Brain microvascular endothelial cell (primary cell): ENCODE measurements at places on chromosomes 7 and 10.

GRCh38 chr7:137343281-137343841, at the start of gene PTN:
Gene PTN, minus strand, starts transcription at chr7:137343733. Its CDS starts 88,760 bp downstream, at chr7:137254973.
- DNase-seq, result peak; percentile 14

GRCh38 chr7:108102671-108103312, 27.4 kb downstream of the LAMB4 start:
- no peak for DNase-seq

- DNase-seq, result peak; percentile 87
Measured at GRCh38 chr7:105198223-105198622, 184.2 kb downstream of the KMT2E start.

GRCh38 chr7:135811506-135811905, 62.9 kb upstream of the FAM180A start:
- DNase-seq, result no peak

DNA sequence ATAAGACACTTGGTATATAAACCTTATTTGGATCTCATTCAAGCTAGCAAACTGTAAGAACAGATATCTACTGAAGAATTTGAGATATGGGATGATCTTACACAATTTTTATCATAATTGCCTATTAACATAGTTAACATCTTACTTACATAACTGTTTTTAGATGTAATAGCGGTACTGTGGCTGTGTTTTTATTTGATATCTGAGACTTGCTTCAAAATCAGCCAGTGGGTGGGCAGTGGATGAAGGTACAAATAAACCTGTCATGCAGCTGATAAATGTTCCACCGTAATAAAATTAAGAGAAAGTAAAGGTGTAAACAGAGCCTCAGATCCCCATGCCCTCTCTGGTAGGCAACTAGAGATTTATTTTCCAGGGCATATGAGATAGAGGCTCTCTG, 28.4 kb upstream of the PTPRN2 start:
- no peak for DNase-seq

DNA sequence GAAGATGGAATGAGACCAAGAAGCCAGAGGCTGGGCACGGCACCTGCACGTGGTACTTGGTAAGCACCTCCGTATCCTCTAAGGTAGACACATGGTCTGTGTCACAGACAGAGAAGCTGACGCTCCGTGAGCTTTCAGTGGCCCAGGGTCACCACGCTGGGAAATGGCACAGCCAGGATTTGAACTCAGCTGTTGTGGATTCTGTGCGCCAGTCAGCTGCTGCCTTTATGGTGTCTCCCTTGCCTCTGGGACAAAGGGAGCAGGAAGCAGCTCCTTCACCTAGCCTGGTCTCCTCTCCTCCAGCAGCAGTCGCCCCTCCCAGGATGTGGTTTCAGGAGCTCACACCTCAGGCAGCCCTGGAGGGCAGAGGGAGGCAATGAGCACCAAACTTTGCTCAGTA, 110.8 kb downstream of the ARHGAP22 start:
- DNase-seq, result no peak

DNA sequence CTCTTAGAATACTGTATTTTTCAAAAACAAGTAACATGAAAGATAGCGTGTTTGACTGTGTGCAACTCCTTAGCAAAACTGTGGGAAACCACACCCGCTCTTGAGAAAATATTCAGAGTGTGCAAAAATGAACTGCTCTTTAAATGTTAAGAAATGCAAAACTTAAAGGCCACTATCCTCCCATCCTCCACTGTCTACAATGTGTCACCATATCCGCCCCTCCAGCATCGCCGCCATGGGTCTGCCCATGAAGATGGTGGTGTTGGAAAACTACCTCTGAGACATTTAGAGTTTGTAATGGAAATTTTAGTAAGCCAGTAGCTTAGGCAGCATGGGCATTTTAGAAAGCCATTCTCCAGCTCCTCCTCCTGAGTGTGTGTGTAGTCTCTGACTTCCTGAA, 20.1 kb upstream of the NMT2 start:
- no peak for DNase-seq

DNA sequence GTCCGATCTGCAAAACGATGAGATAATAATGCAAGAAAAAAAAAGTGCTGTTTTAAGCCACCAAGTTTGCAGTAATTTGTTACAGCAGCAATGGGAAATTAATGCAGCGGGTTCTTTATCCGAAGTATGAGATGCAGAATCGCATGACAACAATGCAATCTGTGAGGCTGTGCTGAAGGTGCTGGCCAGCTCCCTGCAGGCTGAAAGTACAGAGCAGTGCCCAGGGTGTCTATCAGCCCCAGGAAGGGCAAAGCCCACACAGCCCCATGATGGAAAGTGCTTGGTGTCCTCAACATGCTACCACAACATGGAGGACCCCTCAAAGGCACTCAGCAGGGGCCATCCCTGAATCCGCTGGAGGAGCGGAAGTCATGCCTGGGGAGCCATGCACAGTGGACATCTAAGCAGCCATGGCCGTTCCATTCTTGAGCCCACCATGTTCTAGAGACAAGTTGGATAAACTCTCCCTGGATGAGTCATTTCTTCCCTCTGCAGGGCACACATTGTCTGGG, 199.5 kb upstream of the PFKP start:
- no peak for DNase-seq

DNA sequence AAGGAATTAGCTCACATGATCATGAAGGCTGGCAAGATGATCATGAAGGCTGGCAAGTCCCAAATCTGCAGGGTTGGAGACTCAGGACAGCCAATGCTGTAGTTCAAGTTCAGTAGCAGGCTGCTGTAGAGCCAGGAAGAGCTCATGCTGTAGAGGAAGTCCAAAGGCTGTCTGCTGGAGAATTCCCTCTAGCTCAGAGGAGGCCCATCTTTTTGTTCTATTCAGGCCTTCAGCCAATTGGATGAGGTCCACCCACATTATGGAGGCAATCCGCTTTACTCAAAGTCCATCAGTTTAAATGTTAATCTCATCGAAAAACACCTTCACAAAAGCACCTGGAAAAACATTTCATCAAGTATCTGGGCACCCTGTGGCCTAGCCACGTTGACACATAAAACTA, 24.8 kb upstream of the FAM171A1 start:
- no peak for DNase-seq

GRCh38 chr7:92729751-92730150, 106.6 kb downstream of the CDK6 start:
- DNase-seq, result no peak

GRCh38 chr10:5595994-5596471, 70.4 kb downstream of the ASB13 start:
- DNase-seq, result peak; percentile 81

- no peak for DNase-seq
Measured at GRCh38 chr7:138254444-138254843, 178.2 kb downstream of the AKR1D1 start.

- peak; percentile 82 for DNase-seq
Measured at GRCh38 chr10:22631646-22632278, 82.6 kb downstream of the PIP4K2A start.

- DNase-seq, result no peak
Measured at GRCh38 chr10:5404208-5405041, at the start of gene TUBAL3. Gene TUBAL3, minus strand, starts transcription at chr10:5404828. Its CDS starts 36 bp downstream, at chr10:5404792.

DNA sequence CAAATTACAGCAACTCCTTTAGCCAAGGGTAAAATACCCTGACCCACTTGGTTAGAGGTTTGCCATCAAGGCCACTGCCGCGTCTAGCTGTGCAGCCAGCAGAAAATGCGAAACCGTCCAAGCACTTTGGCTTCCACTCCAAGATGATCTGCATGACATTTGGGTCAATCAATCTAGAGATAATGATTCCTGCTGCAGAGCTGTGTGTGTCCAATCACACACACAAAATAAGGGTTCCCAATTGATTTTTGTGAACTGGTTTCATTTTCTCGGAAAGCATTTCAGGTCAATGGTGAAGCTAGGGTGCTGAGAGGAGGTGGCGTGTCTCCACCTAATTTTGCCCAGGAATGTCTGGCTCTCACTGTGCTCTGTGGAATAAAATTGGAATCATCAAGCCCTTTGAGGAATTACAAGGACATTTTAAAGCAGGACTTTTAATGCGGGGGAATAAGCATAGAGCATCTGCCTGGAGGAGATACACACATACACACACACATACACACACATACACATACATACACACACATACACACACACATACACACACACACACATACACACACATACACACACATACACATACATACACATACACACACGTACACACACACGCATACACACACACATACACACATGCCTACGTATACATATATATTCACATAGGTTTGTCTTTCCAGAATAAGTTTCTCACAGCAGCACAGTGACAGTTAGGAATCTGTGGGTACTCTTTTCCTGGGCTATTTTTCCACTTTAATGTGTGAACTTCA, 59.5 kb downstream of the ACADSB start:
- DNase-seq, result no peak

GRCh38 chr10:106582291-106582690, 582.2 kb downstream of the SORCS1 start:
- DNase-seq, result no peak

- DNase-seq, result no peak
Measured at GRCh38 chr10:11240641-11241040, 223.0 kb downstream of the CELF2 start.

DNA sequence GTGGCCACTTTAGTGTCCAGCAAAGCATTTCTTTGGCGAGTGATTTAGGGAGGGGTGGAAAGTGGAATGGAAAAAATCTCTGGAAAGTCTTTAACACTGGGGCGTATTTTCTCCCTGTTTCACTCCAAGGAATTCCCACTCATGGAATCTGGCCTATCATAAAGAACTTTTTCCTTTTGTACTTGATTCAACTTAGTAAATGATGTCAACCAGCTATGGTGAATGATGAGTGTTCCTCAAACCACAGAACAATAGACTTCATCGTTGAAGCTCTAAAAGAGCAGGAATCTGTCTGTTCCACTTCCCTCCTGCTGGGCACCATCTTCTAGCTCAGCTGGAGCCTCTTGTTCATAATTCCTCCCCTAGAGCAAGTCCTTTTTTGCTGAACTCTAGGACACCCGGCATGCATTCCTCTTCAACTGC, 66.5 kb downstream of the EPDR1 start:
- peak; percentile 47 for DNase-seq

DNA sequence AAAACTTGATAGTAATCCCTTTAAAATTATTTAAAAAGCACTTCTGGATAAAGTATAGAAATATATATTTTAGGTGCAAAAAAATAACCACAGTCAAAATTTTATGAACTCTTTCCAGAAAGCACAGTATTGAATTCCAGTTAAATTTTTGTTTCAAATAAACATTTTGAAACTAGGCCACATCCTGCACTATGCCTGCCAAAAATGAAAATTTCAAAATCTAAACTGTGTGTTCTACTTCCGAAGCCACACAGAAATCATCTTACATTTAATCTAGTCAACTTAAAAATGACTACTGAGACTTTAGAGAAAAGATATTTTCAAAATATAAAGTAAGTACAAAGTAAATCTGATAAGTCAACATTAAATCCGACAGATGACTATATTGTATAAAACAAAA, 50.0 kb downstream of the MAGI2 start:
- no peak for DNase-seq

DNA sequence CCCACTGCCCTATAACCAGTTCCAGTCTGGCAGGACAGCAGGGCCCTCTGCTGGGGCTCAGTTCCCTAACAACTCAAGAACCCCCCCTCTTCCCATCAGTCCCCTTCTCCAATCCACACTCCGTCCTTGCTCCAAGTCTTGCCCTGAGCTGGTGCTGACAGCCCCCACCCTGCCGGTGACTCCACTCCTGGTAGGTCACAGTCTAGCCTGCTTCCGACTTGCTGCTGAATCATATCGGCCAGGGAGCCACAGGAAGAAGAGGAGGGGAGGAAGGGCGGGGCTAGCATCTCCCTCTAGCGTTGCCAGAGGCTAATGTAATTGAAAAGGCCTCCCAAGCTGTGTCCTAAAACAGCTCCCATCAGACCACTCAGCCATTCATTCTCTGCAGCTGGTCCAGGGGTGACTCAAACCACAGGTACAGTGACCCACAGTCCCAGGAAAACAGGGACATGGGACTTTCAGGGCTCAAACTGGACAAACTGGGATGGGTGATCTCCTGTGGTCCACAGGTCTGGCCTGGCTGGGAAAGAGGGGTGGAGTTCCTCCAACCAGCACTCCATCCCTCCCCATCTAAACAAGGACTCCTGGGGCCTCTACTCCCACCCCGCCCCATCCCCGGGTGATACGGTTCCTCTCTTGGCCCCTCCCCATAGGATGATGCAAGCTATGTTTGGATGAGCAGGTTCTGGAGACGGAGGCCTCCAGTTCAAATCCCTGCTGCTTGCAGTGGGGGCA, 158.8 kb downstream of the SH3PXD2A start:
- peak; percentile 98 for DNase-seq

DNA sequence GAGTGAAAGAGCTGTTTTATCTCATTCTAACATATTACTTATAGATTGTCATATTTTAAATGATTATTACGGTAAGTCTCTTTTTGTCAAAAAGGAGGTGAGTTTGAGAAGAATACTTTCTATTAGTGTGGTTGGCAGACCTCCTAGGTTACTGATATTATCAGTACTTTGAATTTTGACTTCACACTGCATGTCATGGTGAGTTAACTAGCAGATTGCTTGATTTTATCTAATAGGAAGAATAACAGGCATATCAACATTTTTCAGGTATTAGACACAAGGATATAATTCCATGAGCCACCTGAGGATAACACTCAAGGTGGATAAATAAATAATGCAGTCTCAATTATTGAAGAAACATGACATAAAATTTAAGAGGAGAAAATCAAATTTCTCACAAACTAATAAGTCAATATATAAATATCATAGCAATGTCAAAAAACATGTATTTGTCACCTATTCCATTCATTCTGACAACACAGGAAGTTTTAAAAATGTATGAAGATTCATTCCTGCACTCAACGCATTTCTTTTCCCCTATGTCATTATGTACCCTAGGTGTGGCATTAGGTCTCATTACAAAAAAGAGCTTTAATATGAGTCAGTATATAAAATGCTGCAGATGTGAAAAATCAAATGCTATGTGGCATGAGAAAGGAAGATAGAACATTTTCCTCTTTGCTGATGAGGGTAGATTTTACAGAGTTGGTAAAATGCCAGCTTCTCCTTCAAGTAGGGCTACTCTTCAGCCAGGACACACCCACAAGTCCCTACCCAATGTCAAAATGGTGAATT, 1621.6 kb downstream of the REEP3 start:
- no peak for DNase-seq

GRCh38 chr10:4333459-4333894, 492.5 kb upstream of the AKR1E2 start:
- DNase-seq, result no peak
